ENCODE measurements at places on chromosomes 1 and 21.

- DNase-seq = no peak
Observed at GRCh38 chr1:12714710-12715475, 1.0 kb upstream of the AADACL3 start.

DNA sequence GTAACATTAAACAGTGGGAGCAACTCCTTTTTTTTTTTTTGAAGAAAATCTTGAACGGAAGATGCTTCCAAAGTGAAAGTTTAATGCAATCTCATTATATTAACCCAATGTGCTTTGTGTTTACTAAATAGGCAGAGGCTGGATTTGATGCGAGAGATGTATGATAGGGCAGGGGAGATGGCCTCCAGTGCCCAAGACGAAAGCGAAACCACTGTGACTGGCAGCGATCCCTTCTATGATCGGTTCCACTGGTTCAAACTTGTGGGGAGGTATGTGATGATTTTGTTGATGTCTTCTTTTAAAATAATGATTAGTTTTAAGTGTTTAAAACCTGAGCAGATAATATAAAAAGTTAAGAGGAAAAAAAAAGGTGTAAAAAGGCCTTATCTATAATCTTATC is 74.2 kb upstream of the PGD start:
- DNase-seq = no peak

DNA sequence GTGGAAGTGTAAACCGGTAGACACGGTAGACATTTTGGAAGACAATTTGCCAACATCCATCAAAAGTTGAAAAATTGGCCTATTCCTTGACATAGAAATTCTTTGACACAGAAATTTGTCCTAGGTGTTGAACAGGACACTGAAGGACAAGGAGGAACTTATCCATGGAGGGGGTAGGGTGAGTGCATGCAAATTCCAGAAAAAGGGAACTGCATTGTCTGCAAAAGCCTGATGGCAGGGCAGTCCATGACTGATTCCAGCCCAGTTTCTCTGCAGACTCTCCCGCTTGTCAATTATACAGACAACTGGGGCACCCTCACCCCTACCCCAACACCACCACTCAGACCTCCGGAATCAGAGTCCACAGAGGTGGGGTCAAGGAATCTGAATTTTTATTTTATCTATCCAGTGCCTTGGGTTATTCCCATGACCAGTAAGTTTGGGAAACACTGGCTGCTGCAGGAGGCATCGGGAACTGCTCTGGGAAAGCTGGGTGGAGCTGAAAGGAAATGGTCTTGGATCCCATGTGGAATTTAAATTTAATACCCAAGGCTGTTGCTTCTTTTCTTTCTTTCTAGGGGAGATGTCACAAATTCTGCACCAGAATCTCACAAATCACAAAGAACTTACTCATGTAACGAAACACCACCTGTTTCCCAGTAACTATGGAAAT is 103.3 kb upstream of the SLC45A1 start:
- DNase-seq = no peak

GRCh38 chr1:31479811-31480210 is 66.8 kb downstream of the SERINC2 start:
- DNase-seq = no peak

DNA sequence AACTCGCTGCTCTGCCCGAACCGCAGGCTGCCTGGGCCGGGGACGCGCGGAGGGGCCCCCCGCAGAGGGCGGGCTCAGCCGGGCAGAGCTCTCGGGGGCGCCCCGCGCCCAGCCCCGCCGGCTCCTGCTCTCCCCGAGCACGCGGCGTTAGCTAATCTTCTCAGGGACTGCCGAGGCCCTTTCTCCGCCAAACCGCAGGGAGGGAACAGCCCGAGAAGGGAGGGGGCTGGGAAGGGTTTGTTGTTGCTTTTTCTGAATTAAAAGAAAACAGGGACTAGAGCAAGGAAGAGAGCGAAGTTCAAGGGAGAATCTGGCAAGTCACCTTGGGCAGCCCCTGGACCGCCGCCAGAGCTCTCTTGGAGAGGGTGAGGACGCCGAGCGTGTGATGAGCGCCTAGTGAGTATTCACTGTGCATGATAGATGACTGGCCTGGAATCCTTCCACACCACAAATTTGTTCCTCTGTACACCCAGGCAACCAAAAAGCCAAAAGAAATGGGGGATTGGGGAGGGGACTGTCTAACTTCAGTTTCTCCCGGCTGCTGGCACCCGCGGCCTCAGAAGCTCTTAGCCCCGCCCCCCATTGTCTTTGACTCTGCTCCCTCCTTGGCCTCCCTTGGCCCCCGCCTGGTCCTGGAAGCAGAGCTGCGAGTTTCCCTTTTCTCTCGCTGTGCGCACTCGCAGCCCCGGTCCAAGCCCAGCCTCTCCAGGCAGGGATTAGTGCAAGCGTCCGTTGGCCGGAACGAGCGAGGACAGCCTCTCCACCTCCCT is 19.7 kb upstream of the LMX1A start:
- peak; percentile 56 for DNase-seq

DNA sequence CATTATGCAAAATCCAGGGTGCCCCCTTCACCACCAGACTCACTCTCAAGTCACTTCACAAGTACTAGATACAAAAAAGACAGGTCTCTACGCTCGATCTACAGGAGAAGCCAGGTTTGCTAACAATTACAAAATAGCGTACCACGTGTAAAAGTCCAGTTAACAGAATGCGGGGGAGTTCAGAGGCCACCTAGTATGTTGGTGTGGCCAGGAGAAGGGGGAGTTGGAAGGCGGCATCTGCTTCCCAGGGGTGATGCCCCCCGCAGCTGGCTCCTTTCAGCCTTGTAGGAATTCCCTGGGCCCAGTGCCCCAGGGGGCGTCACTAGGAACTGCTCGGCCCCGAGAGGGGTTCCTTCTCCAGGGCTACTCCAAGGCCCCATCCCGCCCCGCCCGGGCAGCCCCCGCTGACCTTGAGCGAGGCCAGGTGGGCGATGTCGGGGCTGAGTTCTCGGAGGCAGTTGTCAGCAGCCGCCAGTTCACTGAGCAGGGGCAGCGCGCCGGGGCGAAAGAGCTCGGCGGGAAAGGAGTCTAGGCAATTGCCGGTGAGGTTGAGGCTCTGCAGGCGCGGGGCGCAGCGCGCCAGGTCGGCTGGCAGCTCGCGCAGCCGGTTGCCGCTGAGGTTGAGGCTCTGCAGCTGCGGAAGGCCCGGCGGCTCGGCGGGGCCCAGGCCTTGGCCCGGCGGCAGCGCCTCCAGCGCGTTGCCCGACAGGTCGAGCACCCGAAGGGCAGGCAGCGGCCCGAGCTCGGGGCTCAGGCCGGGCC is 664 bp downstream of the LRRC47 start:
- no peak for DNase-seq

GRCh38 chr1:65845535-65846060 is 52.9 kb downstream of the PDE4B start:
- DNase-seq = no peak

GRCh38 chr1:184405094-184405800 is 18.4 kb downstream of the C1orf21 start:
- DNase-seq = no peak

GRCh38 chr1:85502625-85503083 is 37.7 kb upstream of the DDAH1 start:
- peak; percentile 40 for DNase-seq

GRCh38 chr21:45301521-45302081 is 13.9 kb upstream of the POFUT2 start:
- no peak for DNase-seq

- DNase-seq = no peak
Observed at GRCh38 chr1:26730695-26731094, 34.9 kb downstream of the ARID1A start.

DNA sequence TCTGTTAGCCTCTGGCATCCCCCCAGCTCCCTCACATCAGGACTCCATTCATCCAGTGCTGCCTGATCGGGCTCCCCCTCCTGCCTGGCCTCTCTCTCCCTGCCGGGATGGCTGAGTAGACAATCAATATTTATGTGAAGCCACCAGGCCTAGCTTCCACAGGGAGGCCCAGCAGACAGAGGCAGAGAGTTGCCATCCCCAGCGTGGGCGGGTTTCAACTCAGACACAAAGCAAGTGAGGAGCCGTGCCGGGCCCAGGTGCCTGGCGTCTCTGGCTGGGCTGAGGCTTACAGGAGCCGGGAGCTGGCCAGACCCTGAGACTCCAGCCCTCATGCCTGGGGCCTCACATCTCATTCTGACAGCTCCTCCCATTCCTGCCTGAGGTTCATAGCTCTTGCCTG is 34.5 kb upstream of the ATP2B4 start:
- DNase-seq = peak; percentile 36

DNA sequence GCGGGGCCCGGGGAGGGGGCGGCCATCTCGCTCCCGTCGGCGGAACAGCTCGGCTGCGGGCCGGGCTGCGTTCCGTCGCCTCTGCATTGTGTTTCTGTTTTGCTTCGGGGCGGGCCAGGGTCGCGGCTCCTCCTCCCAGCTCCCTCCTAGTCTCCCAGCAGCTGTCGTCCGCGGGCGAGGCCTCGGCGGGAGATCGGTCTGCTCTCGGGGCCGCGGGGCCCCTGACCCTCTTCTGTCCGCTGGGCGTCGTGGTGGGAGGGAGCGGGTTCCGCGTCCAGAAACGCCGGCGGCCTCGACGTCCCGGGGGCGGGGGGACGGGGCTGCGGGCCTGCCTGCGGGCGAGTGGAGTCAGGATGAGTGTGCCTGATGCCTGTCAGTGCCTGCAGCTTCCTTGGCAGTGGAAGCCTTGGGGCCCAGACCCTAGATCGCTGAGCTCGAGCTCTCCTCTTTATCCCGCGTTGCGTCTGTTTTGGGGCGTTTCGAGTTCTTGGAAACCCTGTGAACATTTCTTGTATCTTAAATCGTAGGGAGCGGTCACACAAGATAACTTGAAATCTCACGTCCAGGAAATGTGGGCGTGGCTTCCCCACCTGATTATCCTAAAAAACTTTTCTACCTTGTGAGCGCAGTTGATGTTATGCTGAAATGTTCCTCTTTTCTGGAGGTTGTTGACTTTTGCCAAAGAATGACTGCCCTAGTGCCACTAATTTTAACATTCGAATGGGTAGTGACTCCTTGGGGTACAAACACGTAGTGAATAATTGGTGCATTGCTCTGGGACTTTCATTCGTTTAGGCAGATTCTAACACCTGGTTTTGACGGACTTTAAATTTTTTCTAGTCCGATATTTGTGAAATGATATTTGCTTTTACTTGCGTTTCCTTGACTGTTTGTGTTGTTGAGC is 676 bp downstream of the MORC3 start:
- DNase-seq = peak; percentile 64

DNA sequence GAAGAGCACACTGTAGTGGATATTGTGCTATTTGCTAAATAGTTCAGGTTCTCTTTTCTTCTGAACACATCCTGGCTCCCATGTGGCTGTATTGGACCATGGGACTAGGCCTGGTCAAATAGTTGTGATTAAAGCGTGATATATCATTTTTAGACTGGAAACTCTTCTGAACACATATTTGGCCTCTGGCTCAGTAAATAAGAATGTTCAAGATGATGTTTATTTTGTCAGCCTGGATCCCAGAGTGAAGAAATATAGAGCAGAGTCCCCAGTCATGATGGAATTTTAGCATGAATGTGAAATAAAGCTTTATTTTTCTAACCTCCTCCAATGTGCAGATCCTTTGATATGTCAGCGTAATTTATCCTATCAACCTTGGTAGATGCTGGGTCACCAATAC is 542.6 kb downstream of the ADGRL2 start:
- no peak for DNase-seq

DNA sequence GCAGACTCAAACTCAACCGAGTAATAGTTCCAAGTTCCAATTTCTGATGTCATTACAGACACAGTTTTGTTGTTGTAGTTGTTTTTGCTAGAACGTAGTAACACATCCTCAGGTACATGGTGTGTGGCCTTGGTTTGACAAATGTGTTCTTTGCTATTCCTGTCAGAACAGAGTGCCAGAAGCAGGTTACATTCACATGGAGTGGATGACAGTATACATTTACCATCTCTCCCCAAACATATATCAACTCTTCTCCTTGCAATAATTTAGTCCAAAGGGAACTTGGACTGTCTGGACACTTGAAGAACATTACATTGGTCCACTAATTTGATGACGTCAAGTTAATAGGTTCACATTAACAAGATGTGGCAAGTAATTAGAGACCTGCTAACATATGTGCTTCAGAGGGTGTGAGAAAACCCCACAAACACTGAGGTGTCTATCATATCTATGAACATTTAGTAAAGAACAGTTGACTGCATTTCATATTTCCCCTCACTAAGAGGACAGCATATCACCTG is 44.6 kb upstream of the ZBTB18 start:
- no peak for DNase-seq

- no peak for DNase-seq
Observed at GRCh38 chr1:98487620-98488019, 173.9 kb upstream of the SNX7 start.

- no peak for DNase-seq
Observed at GRCh38 chr1:203084588-203085527, 954 bp downstream of the MYOG start.

DNA sequence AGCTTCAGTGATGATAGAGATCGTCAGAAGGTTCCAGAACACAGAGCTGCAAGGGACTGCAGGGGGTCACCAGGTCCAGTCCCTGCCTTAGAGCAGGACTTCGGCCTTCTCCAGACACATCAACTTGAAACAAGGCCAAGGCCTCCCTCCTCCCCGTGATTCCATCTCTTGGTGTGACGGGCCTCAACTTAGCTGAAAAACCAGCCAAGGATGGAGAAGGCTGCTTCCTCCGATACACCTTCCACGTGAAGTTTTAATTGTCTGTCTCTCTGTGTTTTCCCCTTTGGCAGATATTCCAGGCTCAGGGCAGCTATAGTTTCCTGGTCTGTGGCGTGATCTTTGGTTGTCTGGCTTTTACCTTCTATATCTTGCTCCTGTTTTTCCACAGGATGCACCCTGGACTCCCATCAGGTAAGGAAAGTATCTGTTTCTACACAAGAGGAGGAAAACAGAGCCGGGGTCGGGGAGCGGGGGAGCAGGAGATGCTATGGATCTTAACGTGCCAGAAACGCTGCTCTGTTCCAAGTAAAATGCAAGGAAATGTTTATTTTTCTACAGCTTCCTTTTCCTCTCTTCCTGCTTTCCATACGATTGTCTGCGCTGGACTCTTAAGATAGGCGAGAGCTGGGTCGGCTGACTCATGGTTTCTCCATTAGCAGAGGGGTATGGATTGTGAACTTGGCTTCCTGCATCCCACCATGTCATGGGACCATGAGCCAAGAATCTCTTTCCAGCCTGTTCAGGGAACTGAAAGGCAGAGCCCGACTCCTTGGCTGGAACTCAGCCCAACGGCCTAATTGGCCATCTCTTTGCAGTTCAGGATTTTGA is 32.8 kb downstream of the ELK4 start:
- no peak for DNase-seq

GRCh38 chr1:67908250-67908936 is 75.1 kb upstream of the GNG12 start:
- no peak for DNase-seq

Data from neural crest cell (in vitro differentiated cells).